Gastrocnemius medialis (tissue), 4 donors: ENCODE measurements at places on chromosomes 7 and 10. TPM values are rescaled to one million over a fixed set of nuclear protein-coding genes. Genes with fewer than 3 reads are reported as not detected.
A peak's percentile ranks its signal among the peaks of the same experiment; 100 is the strongest.

DNA sequence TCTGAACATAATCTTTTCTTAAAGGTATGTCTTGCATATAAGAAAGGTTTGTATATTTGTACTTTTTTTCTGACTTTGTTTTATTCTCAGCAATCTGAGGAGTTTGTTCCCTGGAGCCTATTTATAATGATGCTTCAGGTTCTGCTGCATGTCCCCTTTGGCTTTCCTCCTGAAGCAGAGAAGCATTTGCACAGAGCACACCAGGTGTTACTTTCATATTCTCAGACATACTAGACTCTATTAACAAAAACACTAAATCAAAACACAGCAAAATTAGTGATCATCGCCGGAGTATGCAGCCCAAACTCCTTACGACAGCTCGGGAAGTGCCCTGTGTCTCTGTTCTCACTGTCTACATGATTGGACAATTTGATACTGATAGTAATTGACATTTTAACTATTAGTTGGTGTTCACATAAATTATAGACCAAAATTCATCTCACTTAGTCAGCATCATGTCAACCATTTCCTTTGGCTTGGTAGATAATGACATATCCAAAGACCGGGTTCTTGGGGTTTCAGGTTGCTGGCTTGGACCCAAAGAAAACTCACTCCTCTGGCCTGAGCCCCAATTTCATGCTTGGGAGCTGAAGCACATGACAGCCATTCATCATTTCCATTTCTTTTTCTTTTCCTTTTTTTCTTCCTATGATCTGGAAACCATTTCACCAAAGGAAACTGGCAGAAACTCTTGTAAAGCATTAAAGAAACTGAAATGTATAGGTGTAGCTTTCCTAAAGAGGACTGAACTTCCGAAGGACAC, 400.1 kb upstream of the NRP1 start:
- H3K4me1 ChIP-seq = peaks cover 12% of the 10 kb centered on the region
- no peaks in the 10 kb centered on the region for H3K27me3 ChIP-seq
- H3K36me3 ChIP-seq = no peaks in the 10 kb centered on the region
- no peak for DNase-seq

GRCh38 chr7:84412161-84412969, 217.8 kb upstream of the SEMA3A start:
- no peaks in the 10 kb centered on the region for H3K4me1 ChIP-seq
- H3K27ac ChIP-seq = no peak overlapping the region
- no peaks in the 10 kb centered on the region for H3K27me3 ChIP-seq
- no peaks in the 10 kb centered on the region for H3K36me3 ChIP-seq
- no peak overlapping the region for H3K4me3 ChIP-seq

The LLCFC1 gene
- total RNA-seq = not detected

- no peak overlapping the region for H3K4me3 ChIP-seq
- H3K27me3 ChIP-seq = no peaks in the 10 kb centered on the region
- peaks cover 17% of the 10 kb centered on the region for H3K4me1 ChIP-seq
Observed at GRCh38 chr7:28002638-28003037, 178.0 kb downstream of the JAZF1 start.

DNA sequence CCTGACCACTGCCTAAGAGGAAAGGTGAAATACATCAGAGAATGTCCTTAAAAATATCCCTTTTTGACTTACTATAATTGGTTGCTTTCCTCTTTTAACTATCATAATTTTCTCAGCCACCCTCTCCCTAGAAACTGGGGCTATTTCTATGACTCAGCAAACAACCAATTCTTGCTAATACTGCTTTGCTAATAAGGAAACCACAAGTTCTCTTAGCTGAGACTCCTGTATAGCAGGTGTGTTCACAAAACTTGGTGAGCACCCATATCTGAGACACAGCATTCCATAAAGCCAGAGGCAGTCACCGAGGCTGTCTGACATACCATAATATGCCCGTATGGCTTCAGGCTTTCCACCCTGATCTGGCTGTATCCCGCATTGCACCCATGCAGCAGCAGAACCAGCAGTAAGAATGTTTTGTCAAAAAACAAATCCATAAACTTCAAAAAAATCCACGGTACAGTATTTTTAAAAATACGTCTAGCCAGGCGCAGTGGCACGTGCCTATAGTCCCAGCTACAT, 191.7 kb upstream of the C7orf33 start:
- H3K36me3 ChIP-seq = no peaks in the 10 kb centered on the region
- peaks cover 8% of the 10 kb centered on the region for H3K27me3 ChIP-seq
- H3K4me1 ChIP-seq = no peaks in the 10 kb centered on the region
- no peak overlapping the region for H3K4me3 ChIP-seq

The ELN gene
- 14.8 TPM for total RNA-seq

DNA sequence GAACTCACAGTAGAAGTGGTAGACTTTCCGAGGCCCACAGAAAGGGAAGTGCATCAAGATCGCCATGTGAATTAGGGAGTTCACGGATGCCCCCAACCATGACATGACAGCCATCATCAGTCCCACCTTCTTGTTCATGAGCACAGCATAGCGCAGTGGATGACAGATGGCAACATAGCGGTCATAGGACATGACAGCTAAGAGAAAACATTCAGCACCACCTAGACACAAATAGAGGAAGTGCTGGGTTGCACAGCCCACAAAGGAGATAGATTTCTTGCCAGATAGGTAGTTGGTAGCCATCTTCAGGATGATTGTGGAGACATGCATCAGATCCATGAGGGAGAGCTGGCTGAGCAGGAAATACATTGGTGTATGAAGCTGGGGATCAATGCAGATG, 342 bp downstream of the OR2AE1 start:
- no peak overlapping the region for H3K4me3 ChIP-seq
- no peak for DNase-seq
- no peak overlapping the region for H3K27ac ChIP-seq
- H3K4me1 ChIP-seq = no peaks in the 10 kb centered on the region

- no peaks in the 10 kb centered on the region for H3K27me3 ChIP-seq
- peaks cover 17% of the 10 kb centered on the region for H3K4me1 ChIP-seq
- H3K36me3 ChIP-seq = no peaks in the 10 kb centered on the region
Observed at GRCh38 chr10:70827086-70827757, 11.5 kb downstream of the SGPL1 start.

The AP4M1 gene
- total RNA-seq = 13.8 TPM

DNA sequence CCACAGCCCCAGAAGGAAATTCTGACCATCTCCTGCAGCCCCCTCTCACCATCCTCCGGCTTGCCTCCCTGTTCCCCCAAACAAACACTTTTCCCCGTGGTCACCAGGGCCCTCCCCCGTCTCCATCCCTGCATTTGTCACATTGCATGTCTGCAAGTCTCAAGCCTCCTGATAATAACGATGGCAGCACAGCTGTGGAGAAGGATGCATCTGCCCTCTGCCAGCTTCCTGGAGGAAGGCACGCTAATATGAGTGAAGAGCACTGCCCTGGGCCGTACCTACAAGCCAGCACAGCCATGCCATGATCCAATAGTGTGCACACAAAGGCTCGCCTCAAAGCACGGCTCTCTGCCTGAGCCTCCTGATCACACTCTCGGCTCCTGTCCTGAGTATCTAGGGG, 98.5 kb downstream of the SLIT1 start:
- no peaks in the 10 kb centered on the region for H3K36me3 ChIP-seq
- no peaks in the 10 kb centered on the region for H3K4me1 ChIP-seq
- H3K27ac ChIP-seq = no peak overlapping the region

GRCh38 chr7:129896568-129897382, 56.0 kb downstream of the UBE2H start:
- peak overlapping the region; percentile 86 for H3K27ac ChIP-seq
- peaks cover 45% of the 10 kb centered on the region for H3K4me1 ChIP-seq
- no peak for DNase-seq

The DKK1 gene
- not detected for total RNA-seq

The MSMB gene
- total RNA-seq = not detected

GRCh38 chr10:14371581-14371980, 40.9 kb upstream of the FRMD4A start:
- DNase-seq = no peak
- H3K4me3 ChIP-seq = no peak overlapping the region
- H3K36me3 ChIP-seq = no peaks in the 10 kb centered on the region
- no peaks in the 10 kb centered on the region for H3K4me1 ChIP-seq
- H3K27ac ChIP-seq = no peak overlapping the region

GRCh38 chr7:19161671-19162070, 16.4 kb upstream of the FERD3L start:
- H3K27ac ChIP-seq = no peak overlapping the region
- H3K36me3 ChIP-seq = no peaks in the 10 kb centered on the region
- no peak overlapping the region for H3K4me3 ChIP-seq
- H3K27me3 ChIP-seq = no peaks in the 10 kb centered on the region
- no peaks in the 10 kb centered on the region for H3K4me1 ChIP-seq
